Cerebellum (tissue), 4 donors: ENCODE measurements at places on chromosomes 11 and 22. TPM values are rescaled to one million over a fixed set of nuclear protein-coding genes. Genes with fewer than 3 reads are reported as not detected.

- no peak for DNase-seq
These were observed 17.5 kb upstream of the OR10W1 start for GRCh38 chr11:58285483-58286040.

- no peak for DNase-seq
These were observed 37.5 kb upstream of the RTL6 start for GRCh38 chr22:44535362-44536095.

- DNase-seq, result no peak
These were observed 37.7 kb upstream of the IGLL5 start for GRCh38 chr22:22849640-22850610.

GRCh38 chr11:27868226-27868625 lies 168.0 kb upstream of the BDNF start:
- DNase-seq, result no peak

- DNase-seq, result no peak
These were observed 88.2 kb upstream of the DDI1 start for GRCh38 chr11:103948187-103948763.

DNA sequence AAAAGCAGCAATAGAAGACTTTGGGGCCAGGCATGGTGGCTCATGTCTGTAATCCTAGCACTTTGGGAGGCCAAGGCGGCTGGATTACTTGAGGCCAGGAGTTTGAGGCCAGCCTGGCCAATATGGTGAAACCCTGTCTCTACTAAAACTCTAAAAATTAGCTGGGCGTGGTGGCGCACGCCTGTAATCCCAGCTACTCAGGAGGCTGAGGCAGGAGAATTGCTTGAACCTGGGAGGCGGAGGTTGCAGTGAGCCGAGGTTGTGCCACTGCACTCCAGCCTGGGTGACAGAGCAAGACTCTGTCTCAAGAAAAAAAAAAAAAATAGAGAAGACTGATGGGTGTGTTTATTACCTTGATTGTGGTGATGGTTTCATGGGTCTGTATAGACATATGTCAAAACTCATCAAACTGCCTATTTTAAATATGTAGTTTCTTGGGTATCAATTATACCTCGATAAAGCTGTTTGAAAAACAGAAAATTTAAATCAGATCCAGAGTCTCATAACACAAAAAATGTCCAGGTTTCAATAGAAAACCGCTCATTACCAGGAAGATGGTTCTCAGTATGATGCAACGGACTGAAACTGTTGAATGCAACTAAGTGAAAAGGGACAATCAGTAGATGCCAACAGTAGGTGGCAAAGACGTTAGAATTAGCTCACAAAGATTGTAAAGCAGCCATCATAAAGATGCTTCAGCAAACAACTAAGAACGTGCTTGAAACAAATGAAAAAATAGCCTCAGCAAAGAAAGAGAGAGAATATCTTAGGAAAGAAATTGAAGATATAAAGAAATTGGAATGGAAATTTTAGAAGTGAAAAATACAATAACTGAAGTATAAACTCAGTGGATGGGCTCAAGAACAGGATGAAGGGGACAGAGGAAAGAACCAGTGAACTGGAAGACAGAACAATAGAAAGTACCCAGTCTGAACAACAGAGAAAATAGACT lies 33.1 kb upstream of the SEPTIN5 start:
- no peak for DNase-seq

DNA sequence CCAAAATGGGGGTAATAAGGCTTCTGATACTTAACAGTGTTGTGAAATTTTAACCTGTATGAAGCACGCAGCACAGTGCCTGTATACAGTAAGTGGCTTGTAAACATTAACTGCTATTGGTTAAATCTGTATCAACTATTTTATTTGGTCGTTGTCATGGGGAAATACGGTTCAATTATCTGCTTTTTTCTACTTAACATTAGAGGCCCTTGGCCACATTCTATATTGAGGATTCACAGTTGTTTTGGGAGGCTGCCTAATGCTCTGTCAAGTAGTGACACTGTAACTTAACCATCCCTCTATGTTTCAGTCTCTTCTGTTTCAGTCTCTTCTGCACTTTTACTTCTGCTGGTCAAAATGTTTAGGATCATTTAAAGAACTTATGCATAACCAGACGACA lies 95.6 kb downstream of the LDLRAD3 start:
- DNase-seq, result no peak

- DNase-seq, result no peak
These were observed 5.3 kb downstream of the RELA start for GRCh38 chr11:65657426-65657825.

- no peak for DNase-seq
These were observed 167.0 kb upstream of the RASSF10 start for GRCh38 chr11:12841946-12842630.

APOA5 gene
- not detected for total RNA-seq

GGTLC2 gene
- not detected for total RNA-seq
